ENCODE measurements at places on chromosomes 12 and 14.

DNA sequence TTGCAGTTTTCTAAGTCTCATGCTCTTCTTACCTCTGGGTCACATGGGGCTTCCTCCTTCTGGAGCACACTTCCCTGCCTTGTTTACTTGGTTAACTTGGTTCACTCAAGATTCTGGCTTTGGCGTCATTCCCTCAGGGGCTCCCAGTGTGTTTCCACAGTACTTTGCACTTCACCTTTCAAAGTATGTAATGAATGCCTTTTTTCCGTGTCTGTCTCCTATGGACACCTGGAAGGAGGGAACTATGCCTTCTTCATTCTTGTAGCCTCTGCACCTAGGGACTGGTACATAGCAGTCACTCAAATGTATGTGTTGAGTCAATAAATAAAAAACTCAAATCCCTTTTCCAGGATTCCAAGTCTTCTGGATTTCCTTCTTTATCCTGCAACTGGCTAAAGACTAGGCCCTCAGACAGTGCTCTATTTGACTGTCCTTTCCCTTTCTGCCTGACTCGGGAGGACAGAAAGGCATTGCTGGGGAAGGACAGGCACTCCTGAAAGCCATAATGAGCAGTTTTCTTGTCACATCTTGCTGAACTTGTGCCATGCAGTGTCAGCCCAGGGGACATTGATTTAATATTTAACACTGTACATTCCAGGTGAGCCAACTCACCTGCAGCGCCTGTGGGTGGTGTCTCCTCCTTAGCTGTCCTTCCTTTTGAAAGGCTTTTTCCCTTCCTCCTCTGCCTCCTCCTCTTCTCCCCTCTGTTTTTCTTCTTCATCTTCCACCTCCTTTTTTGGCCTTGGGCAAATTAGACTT lies 12.8 kb downstream of the MYRFL start:
- DNase-seq, result no peak

DNA sequence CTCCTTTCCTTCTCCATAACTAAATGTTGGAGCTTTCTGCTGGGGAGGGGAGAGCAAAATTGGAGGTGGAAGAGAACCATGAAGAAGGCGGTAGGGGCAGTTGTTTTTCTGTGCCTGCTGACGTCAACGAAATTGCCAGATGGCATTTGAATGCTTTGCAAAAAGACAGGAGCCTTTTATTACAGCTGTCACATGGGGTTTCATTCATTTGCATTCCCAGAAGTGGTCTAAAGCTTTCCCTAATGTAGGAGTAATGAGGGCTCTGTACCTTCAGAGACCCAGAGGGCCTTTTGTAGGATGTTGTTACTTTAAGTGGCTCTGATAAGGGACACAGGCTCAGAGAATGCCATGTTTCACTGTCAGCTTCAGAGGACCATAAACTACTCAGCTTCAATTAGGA lies 107.1 kb upstream of the SLCO1C1 start:
- DNase-seq, result no peak

GRCh38 chr14:104562606-104563005 lies 17.0 kb upstream of the C14orf180 start:
- DNase-seq, result no peak

DNA sequence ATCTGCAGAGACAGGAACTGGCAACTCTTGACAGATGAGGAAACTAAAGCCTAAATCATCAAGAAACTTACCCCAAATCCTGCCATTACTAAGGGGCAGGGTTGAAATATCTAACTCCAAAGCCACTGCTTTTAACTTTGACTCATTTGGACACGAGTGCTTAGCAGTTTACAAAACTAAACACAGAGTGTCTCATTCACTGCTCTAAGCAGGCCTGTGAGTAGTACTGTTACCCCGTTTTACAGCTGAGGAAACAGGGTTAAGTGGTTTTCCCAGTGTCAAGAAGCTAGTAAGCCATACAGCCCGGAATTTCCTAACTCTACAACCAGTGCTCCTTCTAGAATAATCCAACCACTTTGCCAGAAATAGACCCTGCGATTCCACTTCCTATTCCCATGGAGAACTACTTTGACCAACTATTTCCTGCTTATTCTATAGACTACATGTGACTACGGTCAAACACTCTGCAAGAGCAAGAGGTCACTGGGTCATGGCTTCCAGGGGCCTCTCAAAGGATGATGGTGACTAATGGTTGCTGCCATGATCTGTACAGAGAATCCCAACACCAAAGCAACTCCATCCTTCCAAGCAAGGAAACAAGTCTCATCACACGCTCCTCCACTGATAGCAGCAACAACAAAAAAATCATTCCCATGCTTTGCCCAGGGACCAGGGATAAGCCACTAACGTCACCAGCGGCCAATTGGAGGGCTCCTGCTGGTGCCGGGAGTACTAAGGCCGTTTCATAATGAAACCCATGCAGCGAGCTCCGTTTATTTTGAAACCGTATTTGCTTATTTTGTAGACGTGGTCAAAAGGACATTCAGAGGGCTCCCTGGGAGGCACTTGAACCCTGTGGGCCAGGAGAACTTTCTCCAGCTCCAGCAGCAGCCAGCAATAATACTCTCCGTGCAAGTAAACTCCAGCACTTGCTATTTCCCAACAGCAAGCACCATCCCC lies 56.3 kb downstream of the NUAK1 start:
- DNase-seq, result no peak

GRCh38 chr14:76643887-76644286 lies 117.4 kb upstream of the VASH1 start:
- no peak for DNase-seq

GRCh38 chr12:41212625-41213024 lies 24.5 kb downstream of the PDZRN4 start:
- DNase-seq, result no peak

DNA sequence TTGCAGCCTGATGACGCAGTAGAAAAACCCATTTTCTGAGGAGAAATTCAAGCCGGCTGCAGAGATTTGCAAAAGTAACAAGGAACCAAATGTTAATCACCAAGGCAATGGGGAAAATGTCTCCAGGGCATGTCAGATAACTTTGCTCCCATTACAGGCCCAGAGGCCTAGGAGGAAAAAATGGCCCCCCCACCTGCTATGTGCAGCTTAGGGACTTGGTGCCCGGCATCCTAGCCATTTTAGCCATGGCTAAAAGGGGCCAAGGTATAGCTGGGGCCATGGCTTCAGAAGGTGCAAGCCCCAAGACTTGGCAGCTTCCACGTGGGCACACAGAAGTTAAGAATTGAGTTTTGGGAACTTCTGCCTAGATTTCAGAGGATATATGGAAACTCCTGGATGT lies 351.9 kb downstream of the RGS6 start:
- no peak for DNase-seq

- no peak for DNase-seq
Measured at GRCh38 chr12:45785315-45785714, 55.8 kb downstream of the ARID2 start.

DNA sequence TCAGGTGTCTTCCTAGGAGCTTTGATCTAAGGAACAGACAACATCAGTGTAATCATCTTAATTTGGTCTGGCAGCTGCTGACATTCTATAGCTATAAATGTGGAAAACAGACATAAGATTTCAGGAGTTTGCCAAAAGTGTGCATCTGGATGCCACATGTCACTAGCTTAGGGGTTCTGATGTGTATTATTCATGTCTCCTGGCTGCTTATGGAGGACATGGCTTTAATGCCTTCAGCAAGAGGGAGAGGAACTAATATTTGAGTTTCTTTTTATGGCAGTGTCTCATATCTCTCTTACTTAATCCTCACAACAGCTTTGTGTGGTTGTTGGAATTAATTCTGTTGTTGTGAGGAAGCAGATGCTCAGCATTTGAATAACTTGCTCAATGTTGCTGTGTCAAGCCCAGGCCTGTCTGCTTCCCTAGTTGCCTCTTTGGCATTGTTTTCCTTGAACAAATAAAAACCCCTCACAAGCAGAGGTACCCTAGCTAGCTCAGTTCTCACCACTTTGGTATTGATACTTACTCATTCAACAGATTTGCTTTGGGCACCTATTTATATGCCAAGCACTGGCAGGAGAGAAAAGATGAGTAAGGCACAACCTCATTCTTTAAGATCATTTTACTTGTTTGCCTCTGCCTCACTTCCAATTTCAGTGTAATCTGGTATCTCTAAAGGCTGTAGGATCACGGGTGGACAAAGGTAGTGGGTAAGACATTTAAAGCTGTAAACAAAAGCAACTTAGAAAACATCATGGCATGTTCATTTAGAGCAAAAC lies 39.8 kb upstream of the EID3 start:
- DNase-seq, result no peak

DNA sequence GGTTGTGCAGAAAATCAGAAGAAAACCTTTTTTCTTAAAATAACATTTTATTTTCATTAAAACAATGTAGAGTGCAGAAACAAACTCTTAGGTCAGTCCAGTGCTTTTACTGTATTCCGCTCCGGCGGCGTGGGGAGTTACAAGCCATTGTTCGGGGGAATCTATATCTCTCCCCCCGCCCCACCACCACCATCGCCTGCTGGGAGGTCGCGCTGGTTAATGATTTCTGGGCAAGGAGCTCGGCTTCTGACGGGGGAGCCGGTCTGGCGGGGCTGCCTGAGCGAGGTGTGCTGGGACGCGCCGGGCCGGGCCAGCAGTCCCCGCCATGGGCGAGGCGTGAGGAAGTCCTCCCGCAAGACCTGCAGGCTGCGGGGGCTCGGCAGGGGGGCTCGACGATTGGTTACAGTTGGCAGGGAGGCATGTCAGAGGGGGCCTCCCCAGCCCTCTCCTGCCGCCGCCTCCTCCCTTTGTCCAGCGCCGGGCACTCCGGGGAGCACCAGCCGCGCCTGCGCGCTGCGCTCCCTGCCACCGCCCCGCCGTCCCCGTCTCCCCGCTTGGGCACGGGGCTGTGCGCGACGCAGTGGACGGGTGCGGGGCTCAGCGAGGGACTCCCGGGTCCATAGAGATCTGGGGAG lies 1.0 kb upstream of the DUSP6 start:
- DNase-seq, result peak; percentile 71

DNA sequence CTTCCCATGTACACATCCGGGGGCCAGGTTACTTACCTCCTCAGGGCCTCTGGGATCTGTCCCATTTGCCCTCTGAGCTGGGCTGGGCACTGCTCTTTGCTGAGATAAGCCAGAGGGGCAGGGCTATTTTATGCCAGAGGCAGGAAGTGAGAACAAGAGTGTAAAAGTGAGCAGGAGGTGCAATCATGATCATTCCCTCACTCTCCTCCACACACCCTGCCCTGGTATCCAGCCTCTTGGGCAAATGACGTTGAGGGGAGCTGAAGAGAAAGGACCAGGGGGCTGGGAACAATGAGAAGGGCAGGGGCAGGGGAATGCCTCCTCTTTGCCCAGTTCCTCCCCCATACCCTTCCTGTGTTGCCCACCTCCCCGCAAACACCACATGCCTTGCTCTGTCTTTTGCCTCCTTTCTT lies 4.2 kb downstream of the LPAR5 start:
- DNase-seq, result no peak

- no peak for DNase-seq
Measured at GRCh38 chr12:123238961-123239360, 5.7 kb downstream of the MTRFR start.

DNA sequence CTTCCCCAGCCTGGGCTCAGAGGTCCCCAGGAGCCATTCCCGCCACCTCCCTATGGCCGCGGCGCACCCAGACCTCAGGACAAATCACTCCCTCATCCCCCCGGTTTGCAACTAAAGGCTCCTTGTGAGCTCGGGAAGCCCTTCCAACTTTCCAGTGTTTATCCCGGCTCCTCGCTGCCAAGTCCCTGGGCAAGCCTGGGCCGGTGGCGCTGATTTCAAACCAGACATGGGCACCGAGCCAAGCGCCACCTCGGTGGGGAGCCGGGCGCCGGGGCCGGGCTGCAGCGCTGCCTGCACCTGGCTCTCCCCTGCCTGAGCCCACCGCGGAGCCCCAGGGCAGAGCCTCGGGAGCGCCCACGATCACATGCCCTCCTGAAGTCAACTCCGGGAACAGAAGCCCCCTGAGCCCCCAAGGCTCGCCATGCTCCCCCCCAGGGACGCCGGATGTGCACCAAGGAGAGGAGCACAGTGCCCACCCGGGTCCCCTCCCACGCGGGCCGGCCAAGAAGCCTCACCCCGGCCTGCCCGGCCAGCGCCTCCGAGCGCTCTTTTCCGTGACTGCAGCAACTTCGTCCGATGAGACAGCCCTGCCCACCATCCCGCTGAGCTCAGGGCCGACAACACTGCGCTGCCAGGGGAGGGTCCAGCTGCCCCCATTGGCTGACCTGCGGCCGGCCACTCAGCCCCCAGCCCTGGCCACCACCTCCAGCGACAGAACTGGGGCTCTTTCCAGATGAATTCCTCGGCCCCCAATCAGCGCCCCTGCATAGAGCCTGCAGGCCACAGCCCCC lies 50.0 kb downstream of the NCOR2 start:
- DNase-seq, result peak; percentile 91

DNA sequence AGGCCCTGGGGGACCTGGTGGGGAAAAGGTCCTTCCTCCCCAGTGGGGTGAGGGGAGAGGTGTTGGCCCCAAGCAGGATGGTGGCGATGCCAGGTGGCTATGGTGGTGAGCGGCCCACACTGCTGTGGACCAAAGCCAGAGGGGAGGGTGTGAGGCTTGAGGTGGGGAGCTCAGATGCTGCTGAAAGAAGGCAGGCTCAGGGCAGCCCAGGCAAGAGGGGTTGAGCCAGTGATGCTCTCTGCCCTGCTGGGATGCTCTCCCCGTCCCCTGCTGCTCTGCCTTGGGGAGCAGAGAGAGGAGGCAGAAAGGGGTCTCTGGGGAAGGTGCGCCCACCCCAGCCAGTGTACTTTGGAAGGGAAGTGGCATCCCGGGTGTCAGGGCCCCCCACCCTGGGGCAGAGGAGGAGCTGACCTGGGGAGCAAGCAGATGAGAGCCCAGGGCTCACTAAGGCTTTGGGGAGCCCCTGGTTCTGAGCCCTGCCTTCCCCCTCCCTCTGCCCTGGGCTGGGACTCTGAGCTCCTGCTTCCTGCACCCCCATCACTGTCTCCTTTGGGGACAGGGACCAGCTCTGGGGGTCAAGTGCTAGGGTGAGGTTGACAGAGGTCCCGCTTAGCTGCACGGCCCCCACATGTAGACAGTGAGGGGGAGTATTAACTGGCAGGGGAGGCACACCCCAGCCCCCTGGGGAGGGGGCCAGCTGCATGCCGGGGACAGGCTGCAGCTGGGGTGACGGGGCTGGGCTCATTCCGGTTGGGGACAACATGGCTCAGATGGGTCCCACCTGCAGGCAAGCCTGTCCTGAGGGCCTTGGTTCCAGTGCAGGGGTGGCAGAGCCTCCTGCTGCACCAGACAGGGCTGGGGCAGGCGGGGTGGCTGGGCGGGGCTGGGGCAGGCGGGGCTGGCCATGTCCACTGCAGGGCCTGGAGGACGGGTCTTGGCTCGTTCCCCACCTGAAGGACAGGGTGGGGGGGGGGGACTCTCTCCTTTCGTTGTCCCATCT lies 124.4 kb downstream of the KIF26A start:
- no peak for DNase-seq

DNA sequence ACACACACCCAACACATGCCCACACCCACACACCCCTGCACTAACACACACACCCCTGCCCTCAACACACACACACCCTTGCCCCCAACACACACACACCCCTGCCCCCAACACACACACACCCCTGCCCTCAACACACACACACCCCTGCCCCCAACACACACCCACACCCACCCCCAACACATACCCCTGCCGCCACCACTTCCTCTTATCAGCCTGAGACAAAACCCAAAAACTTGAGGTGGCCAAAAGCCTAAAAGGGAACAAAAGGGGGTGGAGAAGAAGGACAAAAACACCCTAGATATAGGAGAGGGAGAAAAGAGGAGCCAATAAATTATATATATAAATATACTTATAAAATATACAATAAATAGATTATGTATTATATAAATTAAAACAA lies 9.1 kb upstream of the DEGS2 start:
- DNase-seq, result no peak
